ENCODE measurements at places on chromosomes 11 and 22.

DNA sequence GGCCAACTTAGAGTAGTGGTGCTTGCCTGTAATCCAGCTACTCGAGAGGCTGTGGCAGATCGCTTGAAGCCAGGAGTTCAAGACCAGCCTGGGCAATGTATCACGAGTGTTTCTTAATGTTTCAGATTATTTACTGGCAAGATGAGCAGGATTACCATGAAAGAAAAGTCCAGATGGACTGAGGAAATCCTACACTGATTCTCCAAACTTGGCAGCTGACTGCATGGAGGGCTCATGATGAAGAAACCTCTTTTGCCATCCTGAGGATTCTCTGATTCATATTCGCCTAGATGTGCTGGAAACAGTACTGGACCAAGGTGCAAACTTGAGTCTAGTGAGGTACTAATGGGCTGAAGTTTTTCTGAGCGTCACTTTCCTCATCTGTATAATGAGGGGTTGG is 2.8 kb upstream of the SIDT2 start:
- no peak for DNase-seq

DNA sequence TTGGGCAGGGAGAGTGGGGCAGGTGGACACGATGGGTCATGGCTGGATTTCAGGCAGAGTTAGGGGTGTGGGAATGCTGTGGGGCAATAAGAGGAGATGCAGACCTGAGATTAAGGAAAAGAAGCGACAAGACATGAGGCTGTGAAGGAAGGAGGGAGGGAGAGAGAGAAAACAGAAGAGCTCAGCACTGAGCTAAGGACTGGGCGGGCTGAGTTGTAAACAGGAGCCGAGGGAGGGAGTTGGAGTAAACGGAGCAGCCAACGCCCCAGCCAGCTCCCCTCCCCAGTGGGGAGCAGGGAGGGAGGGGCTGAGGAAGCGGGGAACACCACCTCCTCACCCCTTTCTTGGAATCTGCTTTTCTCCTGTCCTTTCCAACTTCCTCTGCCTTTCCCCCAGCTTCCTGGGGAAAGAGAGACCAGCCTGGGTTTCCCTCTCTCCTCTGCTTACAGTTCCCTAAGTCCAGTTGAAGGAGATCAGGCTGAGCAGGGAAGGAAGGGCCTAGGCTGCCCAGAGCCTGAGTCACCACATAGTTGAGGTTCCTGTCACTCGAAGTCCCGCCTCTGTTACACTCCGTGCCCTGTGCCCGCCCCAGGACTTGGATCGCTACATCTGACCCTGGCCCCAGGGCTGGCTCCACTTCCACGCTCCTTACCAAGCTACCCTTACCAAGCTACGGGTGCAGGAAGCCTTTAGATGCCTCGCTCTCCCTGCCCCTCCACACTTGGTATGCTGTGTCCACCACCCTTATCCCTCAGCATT is 6.7 kb upstream of the AHNAK start:
- peak; percentile 93 for DNase-seq

DNA sequence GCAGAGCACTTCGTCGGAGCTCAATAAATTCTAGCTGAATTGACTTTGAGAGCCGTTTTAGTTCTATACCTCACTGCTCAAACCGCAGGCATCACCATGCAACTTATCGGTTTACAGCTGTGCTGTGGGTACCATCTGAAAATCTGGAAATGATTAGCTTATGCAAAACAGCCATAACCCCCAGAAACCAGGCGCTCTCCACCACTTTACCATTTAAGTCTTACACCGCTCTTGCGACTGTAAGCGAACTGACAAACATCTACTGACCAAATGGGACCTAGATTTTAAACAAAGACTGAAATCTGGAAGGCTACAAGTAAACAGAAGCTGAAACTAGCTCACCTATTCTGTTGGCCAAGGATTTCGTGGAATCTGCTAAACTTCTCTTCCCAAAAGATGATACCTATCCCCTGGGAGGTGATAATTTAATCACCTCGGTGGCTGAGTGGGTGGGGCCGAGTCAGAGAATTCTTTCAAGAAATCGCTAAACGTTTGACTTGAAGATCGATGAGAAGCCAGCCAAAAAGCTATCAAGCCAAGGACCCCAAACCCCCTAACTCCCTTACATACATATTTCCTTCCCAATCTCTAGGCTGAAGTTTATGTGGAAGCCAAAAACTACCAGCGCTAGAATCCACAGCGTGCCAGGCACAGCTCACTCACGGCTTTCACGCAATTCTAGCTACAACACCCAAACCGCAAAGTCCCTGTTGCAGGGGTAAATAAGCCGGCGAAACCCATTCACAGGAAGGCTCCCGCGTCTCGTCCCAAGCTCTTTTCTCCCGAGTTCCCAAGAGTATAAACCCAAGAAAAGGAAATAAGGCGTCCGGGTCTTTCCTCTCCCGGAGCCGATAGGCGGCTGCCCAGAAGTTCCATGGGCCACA is 644 bp downstream of the SPTY2D1 start:
- DNase-seq, result no peak

DNA sequence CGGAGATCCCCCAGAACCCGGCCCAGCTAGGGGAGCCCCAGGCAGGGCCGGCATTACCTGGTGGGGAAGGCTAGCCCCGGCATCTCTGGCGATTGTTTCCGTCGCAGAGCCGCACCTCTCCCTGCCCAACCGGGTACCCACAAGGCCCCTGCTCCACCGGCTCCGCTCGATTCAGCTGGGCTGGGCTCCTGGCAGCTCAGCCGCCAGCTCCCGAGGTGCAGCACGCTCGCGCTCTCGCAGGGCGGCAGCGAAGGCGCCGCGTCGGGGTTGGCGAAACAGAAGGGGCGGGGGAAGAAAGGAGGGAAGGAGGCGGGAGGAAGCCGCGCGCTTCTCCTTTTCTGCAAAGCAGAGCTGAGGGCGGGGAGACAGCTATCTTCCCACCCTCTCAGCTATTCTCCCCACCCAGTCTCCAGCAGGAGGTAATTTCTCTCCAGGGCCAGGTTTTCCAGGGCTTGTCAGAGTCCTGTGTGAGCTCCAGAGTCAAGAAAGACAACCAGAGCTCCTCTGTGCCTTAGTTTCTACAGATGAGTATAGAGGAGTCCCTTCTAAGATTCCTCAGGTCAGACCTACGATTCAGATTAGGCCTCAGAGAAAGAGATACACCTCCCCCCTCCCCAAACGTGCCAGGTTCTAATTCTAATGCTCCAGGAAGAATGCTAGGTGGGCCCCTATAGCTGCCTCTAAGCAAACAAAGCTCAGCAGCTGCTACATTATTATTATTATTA is 62.0 kb downstream of the PAK1 start:
- peak; percentile 8 for DNase-seq

GRCh38 chr11:57321388-57322255 is 3.1 kb downstream of the TNKS1BP1 start:
- no peak for DNase-seq

GRCh38 chr11:110165039-110165925 is 72.1 kb downstream of the ZC3H12C start:
- DNase-seq, result no peak

- no peak for DNase-seq
Measured at GRCh38 chr11:128890543-128891368, at the start of gene KCNJ5. Gene KCNJ5, plus strand, starts transcription at chr11:128891356. Its CDS starts 19,918 bp downstream, at chr11:128911274.

DNA sequence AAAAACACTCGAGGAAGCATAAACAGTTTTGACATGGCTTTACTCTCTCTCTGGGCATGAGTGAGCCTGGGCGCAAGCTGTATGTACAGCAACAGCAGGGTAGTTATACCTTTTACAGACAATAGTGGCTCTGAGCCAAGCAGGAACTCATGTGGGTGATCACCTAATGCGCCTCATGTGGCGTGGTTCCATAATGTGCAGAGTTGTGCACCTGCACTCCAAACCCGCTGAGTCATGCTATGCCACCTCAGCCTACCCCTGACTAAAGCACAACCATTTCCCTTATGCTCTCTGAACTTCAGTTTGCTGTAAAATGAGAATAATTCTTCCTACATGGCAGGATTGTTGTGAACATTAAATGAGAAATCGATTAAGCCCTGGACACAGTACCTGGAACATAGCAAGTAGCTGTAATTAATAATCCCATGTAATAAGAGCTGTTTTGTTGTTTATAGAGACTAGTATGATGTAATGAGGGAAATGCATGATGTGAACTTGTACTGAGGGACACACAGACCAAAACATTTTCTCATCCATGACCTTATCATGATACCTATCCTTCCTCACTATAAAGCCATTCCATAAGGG is 71.6 kb downstream of the CCDC34 start:
- no peak for DNase-seq

DNA sequence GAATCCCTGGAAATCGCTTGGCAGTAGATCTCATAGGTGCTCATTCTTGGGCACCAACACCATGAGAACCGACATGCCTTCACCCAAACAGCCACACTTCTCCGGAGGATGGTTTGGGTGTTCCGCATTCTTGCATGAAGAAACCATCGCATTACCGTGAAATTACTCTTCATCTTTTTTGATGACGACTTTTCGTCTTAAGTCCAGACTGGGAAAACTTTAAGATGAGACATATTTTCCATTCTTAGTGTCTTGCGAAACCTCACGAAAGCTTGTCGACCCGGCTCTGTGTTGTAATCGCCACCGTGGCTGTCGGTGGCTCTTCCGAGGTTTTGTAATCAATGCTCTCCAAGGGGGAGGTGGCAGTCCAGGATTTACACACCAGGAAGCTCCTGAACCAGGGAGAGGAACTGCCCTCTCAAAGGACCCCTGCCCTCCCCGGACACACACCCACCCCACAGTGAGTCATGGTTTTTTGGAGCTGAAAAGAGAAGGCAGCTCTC is 1.7 kb downstream of the TOM1 start:
- no peak for DNase-seq
